Activated T-cell treated with anti-CD3 and anti-CD28 coated beads, Interleukin-2, amount 50 U/mL, for 72 hours (primary cell): ENCODE measurements at places on chromosomes 11 and 22.

GRCh38 chr22:46416891-46417580 is 81.5 kb downstream of the TRMU start:
- no peak for DNase-seq

GRCh38 chr11:636511-637332 is at the start of gene DRD4:
TSS of gene DRD4 (plus strand) at chr11:637269. CDS start at chr11:637305, 36 bp downstream.
- no peak for DNase-seq

GRCh38 chr11:47147250-47147649 is 29.4 kb downstream of the ARFGAP2 start:
- no peak for DNase-seq

GRCh38 chr11:123241874-123242543 is 47.0 kb upstream of the CLMP start:
- no peak for DNase-seq

DNA sequence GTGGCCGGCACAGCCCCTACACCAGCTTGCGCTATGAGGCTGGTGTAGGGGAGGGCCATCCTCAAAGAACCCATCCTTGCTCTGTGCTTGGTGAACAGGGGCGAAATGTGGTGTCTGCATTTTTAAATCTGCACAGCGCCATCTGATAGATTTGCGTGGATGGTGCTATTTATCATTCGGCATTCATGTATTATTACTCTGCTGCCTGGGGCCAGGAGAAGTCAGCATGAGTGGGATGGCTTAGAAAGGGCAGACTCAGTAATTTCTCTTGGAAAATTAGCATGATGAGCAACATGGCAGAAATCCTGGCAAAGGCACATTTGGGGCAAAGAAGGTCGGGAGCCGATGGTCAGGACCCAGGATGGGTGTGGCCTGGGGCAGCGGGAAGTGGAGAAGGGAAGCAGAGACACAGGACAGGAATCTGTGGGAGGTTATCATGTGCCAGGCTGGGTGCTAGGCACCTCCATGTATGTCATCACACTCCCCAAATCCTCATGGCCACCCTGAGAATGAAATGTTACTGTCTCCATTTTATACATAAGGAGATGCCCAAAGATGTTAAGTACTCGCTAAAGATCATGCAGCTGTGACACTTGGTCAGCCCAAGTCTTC is 149.0 kb downstream of the CEP164 start:
- no peak for DNase-seq

DNA sequence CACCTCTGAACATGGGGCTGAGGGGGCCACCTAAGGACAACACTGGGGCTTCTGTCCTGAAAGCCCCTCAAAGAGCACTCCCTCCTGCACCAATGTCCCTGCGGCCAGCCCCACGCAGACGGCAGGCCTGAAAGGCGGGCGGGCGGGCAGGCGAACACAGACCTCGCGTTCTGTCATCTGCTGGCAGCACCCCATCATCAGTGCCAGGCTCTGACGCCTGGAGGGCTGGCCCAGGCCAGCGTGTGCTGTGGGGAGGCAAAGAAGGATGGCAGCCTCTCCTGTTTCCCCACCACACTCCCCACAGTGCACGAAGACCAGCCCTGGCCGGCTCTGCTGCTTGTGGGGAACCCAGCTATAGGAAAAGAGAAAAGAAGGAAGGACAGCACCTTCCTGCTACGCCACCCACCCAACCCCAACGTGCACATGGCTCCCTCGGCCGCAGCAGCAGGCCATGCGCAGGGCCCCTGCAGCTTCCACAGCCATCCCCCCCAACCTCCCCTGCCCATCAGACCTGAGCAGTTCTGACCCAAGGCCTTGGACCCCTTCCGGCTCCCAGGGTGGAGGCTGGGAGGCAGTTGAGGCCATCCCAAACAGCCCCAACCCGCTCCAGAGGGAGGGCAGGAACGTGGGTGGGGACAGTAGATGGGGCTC is 3.5 kb downstream of the SBF1 start:
- no peak for DNase-seq

DNA sequence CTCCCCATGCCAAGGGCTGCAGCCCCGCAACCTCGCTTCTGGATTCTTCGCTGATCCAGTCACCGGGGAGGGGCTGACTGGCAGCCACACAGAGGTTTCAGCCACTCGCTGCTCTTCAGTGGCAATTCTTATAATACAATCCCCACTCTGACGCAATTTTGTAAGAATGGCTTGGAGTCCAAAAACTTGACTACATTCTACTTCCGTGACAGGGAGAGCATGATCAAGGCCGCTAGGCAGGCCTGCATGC is 14.9 kb downstream of the PPM1F start:
- DNase-seq = no peak

DNA sequence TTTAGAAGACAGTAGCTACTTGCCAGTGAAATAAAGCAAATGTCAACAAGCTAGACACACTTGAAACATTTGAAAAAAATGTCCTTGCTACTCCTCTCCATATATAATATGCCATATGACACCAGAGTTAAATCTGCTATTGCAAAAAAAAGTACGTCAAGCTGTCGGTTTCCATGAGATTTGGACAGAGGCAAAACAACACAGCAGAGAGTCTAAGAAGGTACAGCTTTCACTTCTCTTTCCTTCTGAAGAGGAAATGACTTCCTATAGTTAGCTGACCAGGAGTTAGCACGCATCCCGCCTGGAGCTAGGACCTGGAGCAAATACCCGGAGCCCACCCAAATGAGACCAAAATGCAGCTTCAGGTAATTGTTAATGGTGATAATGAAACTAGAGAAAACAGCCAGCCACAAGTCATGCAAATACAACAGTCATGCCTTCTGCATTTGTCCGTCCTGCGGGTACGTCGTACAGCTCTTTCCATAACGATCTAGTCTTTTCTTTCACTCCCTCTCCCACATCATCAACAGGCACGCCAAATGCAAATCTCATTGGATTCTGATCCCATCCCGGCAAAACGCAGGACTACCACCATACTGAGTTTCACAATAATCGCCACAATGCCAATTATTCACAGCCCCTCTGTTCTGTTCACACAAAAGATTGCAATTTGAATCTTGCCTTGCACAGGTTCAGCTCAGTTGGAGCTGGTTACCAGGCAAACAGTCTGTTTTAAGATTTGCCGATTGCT is 395.0 kb upstream of the CCDC90B start:
- DNase-seq = no peak

DNA sequence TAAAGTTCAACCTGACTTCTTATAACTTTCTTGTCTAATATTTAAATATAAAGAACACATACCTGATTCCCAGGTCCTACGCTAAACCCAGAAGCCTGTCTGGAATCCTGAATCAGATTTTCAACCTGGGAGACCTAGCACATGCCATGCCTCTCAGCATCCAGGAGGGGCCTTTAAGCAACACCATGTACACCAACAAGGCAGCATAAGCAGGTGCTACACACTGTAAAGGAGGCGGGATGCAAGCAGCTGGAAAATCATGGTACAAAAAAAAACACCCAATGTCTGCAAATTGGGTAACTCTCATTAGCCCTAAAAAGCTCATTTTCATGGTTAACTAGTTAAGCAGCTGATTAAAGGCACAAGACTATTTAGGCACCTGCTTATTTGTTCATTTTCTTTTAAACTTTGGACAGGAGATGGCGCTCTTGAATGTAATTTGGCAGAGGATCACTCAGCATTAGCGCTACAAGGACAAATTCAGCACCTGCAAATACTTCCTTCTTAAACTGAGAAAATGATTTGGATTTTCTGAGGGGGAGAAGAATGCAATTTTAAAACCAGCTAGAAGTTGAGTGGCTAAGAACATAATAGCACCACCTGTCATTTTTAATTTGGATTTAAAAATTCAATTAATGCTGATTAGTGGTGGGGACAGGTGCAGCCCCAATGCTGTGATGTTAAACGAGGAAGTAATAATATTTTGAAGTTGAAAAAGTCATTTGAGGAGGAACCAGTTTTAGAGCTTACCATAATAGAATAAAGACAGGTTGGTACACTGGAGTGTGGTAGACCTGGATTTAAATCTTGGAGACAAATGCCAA is 104.0 kb downstream of the FAR1 start:
- DNase-seq = peak; percentile 4

DNA sequence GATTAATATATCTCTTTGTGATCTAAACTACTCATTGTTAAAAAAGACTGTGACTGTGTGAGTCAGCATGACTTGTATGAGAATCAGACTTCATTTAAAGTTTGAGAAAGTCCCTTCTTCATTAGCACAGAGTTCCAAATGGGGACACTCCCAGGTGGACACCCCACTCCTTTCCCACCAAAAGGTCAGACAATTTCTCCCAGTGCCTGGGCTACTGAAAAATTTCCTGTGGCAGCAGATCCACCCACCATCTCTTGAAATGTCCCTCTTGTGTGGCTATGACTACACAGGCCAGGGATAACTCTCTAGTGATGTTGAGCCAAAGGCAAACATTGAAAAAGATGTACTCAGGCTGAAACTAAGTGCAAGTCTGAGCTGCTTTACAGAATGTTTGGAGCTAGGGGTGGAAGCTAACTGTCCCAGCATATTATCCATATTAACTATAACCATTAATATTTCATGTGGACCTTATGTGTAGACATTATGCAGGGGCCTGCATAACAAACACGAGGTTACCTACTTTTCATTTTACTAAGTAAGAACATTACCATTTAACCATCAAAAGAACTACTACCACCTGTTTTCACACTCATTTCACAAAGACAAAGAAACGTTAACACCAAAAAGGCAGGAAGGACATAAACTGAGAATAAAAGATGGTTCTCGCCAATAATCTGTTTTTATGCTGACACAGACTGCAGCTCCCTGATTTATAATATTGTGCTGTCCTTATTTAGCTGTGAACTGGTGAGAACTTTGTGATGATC is 44.8 kb downstream of the MMP20 start:
- DNase-seq = no peak

GRCh38 chr11:877565-877964 is 33.0 kb downstream of the CHID1 start:
- peak; percentile 36 for DNase-seq

- no peak for DNase-seq
Observed at GRCh38 chr11:121486054-121486453, 33.3 kb upstream of the SORL1-AS1 start.

DNA sequence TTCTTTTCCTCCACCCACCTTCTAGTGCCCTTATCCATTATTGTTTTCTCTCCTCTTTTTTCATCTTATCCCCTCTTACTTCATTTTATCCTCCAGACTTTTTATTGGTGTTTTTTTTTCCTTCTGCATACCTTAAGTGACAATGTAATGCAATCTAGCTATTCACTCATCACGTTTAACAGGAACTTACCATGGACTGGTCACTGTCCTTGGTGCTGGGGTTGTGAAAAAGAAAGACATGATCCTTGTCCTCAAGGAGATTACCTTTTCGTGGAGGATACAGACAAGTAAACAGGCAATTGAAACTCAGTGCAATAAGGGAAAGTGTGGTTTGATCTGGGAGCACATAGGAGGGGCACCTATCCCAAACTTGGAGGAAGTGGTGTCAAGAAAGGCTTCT is 20.7 kb downstream of the SYT9 start:
- no peak for DNase-seq

DNA sequence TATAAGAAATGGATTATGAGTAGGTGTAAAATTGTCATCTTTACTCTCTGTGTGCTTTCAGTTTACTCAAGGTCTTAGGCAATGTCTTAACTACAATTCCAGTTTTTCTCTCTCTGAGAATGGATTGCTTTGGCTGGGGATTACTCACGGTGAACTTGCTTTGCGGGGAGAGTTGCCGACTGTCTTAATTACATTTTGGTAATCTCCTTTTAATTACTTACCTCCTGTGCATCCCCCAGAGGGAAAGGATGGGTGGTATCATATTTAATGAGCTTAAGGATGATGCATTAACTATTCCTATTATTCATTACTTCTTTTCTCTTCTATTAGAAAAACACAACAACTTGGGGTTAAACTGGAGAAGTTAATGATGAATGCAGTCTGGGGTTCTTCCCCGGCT is 159.4 kb downstream of the MPPED1 start:
- DNase-seq = no peak

DNA sequence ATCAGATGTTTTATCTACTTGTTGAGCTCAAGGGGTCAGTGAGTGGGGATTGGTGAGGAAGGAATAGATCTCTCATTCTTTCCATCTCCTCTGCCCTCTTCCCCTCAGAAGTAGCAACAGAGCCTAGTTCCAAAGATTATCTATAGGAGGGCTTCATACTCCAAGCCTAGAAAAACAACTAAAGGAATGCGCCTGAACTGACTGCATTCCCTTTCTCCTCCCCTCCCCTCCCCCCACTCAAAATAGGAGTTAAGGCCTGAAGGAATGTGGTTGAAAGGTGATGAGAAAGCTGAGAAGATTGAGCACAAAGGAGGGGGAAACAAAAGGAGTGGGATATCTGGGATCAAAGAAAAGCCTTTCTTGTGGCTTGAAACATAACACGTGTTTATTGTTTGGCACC is 10.5 kb downstream of the EMSY start:
- DNase-seq = no peak

- no peak for DNase-seq
Observed at GRCh38 chr22:38655519-38656255, 505 bp downstream of the FAM227A start.

DNA sequence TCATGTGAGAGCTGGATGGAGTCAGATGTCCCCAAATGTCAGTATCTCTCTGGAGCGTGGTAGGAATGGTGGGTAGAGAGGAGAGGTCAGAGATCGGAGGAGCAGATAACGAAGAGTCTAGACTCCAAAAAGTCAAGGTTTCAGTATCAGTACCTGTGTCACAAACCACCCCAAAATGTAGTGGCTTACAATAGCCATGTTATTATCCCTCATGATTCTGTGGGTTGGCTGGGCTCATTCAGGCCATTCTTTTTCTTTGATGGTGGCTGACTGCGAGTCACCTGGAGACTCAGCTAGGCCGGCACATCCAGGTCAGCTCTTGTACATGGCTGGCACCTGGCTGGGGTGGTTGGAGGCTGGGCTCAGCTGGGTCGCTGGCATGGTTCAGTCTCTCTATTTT is 7.3 kb upstream of the SSTR3 start:
- no peak for DNase-seq

- DNase-seq = no peak
Observed at GRCh38 chr11:66286699-66287098, 2.2 kb downstream of the YIF1A start.

DNA sequence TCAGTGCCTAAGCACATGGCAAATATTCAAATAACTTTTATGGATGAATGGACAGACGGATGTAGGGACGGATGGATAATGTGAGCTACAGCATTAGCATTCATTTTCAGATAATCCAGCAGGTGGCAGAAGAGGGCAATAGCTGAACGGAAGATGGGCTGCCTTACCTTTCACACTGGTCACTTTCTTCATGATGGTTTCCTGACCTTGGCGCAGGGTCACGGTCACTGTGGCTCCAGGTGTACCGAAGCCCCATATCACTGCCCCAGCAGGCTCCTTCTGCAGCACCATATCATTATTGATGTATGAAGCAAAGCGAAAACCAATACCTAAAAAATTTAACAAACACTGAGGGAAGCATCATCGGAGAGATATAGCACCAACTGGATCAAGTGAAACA is 4.3 kb downstream of the SIAE start:
- DNase-seq = peak; percentile 49
